ENCODE measurements at places on chromosomes 5 and 9.

DNA sequence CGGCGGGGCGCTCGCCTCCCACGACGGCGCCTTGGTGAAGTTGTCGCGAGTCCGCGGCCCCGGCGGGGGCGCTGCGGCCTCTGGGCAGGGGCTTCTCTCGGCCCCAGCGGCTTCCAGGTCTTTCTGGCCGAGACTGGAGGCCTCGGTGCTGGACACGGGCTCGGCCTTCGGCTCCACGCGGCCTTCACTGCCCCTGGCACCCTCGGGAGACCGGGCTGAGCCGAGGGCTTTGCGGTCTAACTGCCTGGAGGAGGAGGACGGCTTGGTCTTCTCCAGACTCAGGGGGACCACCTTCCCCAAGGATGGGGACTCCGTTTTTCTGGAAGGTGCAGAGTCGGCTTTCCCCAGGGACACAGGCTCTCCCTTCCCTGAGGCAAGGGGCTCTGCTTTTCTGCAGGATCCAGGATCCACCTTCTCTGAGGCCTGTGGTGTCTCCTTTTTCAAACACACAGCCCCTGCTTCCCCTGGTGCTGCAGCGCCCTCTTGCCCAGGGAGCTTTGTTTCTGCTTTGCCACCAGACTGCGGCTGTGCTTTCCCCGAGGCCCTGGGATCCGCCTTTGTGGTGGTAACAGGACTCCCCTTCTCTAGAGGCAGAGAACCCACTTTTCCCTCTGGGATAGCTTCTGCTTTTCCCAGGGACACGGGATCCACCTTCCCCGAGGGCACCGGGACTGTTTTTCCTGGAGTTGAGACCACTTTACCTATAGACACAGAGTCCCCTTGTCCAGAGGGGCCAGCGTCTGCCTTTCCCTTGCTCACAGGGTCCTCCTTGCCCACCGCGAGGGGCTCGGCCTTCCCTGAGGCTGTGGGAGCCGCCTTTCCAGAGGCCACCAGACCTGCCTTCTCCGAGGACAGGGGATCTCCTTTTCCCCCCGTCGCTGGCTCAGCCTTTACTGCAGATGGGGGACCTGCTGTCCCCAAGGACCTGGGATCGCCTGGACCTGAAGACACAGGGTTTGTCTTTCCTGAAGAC, 12.3 kb downstream of the GPRIN1 start:
- no peak for DNase-seq

DNA sequence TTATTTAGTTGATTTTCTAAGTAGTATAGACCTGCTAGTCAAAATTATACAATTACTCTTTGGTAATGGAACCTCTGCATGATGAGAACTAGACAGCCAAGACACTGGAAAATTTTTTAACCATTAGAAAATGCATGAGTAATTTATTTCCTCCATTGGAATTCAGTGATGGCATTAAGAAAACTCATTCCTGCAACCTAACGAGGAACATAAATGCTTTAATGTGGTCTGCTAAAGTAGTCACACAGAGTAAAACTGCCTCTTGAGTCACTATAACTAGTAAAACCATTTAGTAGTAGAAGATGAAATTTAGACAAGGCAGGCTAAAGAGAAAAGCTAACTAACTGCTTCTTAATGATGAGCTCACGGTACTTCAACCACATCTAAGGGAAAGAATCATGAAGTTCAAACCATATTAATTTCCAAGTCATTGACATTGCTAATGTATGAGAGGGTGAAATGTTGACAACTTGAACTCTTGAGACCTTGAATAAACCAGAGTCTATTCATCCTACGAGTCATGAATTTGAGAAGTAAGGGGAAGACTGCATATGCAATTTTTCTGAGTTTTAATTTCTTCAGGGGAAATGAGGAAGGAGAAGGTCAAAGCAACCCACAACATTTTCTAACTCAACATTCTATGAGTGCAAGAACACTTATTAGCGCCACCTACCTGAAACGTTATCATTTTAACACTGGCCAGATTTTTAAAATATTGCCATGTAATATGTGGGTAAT, 74.4 kb downstream of the GLIS3 start:
- DNase-seq: no peak

GRCh38 chr5:178145965-178146820, 7.5 kb downstream of the NHP2 start:
- no peak for DNase-seq

DNA sequence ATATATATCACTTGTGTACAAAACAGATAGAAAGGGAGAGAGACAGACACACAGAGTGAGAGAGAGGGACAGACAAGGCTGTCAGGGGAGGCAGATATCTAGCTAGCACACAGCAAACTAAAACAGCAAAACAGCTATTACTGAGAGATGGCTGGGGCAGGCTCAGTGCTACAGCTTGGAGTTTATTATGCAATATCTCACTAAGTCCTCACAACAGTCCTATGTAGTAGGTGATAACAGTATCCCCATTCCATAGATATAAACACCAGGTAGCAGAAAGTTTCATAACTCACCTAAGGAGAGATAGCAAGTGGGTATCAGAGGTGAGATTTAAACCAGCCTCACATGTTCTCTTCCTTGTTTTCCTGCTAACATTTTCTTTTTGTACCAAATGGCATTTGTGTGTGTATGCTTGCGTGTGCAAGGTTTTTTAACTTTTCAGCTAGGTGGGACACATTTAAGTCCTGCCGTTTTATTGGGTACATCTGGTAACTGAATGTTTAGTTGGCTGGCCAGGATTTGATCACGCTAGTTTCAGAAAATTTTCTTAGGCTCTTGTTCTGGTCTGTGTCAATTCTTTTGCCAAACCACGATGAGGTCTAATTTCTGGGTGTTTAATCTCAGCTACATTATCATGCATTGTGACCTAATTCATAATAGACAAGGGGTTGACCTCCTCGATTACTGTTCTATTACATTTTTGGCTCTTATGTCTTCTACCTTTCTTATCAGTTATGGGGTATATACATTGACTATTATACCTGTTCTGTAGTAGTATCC, 105.1 kb downstream of the LMNB1 start:
- no peak for DNase-seq
